ENCODE measurements at places on chromosomes 16 and 17. TPM values are rescaled to one million over a fixed set of nuclear protein-coding genes. Genes with fewer than 3 reads are reported as not detected.

DNA sequence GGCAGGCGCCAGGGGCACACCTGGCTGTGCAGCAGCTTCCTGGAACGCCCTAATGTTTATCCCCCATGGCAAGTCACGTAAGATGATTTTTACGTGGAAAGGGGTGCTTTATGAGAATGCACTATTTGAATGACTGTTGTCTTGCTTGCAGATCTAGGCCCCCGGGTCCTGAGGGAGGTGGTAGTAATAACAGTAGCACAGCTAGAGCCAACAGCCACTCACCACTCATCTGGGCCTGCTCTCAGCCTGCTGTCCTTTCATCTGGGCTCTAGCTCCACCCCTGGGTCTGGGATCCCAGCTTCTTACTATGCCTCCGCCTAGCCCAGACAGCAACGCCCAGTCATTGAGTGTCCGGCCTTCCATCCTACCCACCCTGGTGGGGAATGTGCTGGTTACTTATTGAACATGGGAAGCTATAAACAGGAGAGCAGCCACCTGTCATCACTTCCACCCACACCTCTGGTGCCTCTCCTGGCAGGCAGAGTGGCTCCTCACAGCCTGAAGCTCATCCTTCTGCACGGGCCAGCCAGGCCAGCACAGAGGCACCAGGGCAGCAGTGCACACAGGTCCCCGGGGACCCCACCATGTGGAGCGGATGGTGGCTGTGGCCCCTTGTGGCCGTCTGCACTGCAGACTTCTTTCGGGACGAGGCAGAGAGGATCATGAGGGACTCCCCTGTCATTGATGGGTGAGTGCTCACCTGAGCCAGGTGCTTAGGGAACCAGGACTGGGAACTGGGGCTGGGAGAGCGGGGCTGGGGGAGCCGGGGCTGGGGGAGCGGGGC is 16.6 kb downstream of the DPEP1 start:
- no peak overlapping the region for H3K27ac ChIP-seq
- DNase-seq, result no peak
- H3K27me3 ChIP-seq, result peaks cover 4% of the 10 kb centered on the region
- peaks cover 12% of the 10 kb centered on the region for H3K4me1 ChIP-seq

The COL1A1 gene
- total RNA-seq, result 18,656 TPM

The KLHL10 gene
- total RNA-seq, result not detected

The C17orf75 gene
- total RNA-seq, result 15.3 TPM

Data from astrocyte (in vitro differentiated cells and primary cell).